ENCODE measurements at places on chromosomes 3 and 15.
A peak's percentile ranks its signal among the peaks of the same experiment; 100 is the strongest.

DNA sequence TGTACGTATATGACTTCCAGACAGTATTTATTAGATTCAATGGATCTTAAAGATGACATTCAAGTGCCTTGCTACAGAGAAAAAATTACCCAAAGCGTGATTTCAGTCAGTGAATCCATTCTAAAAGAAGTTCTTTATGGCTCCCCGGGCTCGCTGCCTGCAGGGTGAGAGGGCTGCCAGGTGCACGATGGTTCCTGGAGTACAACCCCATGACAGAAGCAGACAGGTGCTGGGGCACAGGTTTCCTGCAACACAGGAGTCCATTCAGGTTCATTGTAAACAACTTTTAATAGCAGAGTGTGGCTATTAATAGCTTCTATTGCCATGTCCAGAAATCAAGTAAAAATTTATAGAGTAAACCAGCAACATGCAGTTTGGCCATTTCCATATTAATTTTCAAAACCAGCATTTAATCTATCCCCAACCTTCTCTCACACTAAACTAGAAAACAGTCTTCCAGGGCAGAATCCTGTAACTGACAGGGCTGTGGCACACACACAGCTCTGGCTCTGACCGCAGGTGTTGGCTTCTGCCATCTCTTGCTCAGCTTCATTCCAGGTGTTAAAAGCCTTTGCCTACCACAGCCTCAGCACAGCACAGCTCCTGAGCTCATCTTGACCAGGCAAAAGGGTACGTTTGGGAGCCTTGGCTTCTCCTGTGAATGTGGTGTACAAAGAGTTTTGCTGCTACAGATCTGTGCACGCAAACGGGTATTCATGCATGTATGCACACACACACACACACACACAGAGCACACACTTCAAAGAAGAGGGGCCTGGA lies 185.9 kb downstream of the MEX3B start:
- DNase-seq = no peak

DNA sequence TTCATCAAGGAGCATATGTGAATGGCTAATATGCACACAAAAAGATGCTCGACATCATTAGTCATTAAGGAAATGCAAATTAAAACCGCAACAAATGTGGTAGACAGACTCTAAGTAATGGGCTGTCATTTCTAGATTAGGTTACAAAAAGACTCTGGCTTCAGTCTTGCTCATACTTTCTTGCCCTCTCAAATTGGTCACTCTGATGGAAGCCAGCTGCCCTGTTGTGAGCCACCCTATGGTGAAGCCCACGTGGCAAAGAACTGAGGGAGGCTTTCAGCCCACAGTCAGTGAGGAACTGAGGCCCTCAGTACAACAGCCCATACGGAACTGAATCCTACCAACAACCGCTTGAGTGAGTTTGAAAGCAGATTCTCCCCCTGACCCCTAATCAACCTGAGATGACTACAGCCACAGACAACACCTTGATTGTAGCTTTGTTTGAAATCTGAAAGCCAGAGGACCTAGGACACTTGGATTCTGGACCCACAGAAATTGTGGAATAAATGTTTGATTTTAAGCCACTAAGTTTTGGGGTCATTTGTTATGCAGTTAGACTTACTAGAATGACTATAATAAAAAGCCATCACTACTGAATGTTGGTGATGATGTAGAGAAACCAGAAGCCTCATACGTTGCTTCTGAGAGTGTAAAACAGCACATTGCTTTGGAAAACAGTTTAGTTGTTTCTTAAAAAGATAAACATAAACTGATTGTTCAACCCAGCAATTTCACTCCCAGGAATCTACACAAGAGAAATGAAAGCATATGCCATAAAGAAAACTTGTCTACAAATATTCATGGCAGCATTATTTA lies 45.7 kb downstream of the EHHADH start:
- DNase-seq = peak; percentile 47

GRCh38 chr3:71582036-71582611 lies 1.4 kb downstream of the FOXP1 start:
- DNase-seq = peak; percentile 78

- DNase-seq = no peak
Measured at GRCh38 chr3:16886303-16886683, 1.5 kb downstream of the PLCL2 start.

DNA sequence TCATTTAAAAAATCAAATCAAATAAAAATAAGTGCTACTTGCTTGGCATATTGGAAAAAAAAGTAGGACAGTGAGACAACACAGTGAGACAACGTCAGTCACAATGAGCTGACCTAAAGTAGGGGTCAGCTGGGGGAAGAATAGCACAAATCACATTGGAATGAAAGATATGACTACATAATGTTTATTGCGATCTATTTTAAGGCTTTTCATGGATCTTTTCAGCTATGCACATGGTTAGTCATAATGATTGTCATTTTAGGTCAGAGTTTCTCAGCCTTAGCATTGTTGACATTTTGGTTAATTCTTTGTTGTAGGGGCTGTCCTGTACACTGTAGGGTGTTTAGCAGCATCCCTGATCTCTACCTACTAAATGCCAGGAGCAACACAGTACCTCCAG lies 44.5 kb downstream of the CMSS1 start:
- no peak for DNase-seq
